ENCODE measurements at places on chromosomes 16 and 17. TPM values are rescaled to one million over a fixed set of nuclear protein-coding genes. Genes with fewer than 3 reads are reported as not detected.

DNA sequence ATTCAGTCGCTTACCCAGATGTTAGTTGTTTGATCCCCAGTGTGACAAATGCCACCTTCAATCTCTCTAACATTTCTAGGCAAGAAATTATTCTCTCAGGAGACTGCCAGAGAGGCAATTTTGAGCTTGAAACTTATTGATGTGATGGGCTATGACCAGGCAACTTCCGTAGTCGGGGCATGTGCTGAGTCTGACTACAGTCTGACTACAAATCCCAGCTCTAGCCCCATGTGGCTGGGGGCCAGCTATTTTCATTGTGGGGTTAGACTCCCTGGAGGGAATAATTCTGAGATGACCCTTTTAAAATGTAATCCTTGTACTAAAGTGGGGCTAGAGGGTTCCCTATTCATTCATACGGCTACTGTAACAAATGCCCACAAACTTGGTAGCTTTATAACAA lies 65.9 kb downstream of the RBFOX1 start:
- peak; percentile 8 for DNase-seq

Gene SULT1A4
- 0.32 TPM for total RNA-seq

Gene WNT9B
- not detected for total RNA-seq

DNA sequence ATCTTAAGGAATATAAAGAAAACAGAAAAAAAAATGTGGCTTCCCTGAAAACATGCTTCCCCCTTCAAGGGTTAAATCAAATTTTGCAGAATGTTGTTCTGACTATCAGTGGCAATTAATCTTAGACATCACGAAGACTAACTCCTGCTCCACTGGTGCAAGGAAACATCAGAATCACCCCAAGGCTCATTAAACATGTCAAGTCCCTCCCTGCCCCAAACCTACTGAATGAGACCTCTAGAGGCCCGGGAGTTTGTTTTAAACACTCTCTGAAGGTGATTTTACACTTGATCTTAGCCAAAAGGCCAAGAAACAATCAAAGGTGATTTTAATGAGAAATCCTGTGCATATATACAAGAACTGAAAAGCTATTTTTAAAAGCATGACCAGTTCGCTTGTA lies 18.3 kb downstream of the PSME3IP1 start:
- no peak for DNase-seq

Gene NDRG4
- total RNA-seq: 45.2 TPM

DNA sequence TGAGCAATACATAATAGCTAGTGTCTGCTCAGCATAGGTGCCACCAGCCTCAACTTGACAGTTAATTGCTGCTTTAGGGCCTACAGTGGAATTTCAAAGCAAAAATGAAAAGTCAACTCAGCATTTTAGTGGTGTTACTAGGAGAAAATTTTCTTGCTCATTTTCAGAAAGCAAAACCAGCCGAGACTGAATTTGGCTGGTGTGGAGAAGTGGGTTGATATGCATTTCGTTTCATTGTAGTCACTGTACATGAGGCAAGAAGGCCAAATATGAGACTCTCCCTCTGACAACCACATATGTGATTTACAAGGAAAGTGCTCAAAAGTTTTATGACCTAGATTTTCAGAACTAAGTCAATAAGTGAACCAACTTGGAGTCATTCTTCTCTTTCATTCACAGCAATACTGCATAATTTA lies 54.0 kb downstream of the DUSP14 start:
- no peak for DNase-seq

DNA sequence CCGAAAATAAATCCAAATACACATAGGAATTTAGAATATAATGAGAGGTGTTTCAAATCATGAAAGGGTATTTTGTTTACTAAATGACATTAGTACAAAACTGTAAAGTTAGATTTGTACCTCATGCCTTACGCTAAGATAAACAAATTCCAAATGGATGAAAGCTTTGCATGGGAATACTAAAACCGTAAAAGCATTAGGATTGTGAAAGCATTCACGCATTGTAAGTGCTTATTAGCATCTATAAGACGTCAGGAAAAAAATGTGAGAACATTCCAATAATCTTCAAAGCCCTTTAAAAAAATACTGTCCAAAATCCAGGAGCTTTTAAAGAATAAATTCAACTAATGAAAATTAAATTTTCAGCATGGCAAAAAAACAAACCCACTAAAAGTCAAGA lies 24.8 kb upstream of the ALOX15 start:
- no peak for DNase-seq

GRCh38 chr17:8186446-8186786 lies 3.6 kb downstream of the BORCS6 start:
- no peak for DNase-seq

DNA sequence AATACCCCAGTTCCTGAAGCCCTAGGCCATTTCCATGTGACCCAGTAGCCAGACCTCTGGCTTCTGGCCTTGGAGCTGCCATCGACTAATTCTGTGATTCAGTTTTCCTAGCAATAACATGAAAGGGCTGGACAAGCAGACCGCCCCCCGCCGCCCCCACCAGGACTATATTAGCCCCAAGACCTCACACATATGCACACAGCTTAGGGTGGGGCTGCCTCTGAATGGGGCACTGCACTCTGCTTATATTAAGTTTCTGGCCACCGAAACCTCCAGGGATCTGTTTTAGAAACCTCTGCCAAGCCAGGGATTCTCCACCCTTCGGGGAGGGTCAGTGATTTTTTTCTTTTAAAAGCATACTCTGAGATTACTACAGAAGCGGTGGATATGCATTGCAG lies 2.3 kb downstream of the RAB11FIP4 start:
- no peak for DNase-seq

GRCh38 chr17:5707482-5707881 lies 123.2 kb upstream of the NLRP1 start:
- no peak for DNase-seq

DNA sequence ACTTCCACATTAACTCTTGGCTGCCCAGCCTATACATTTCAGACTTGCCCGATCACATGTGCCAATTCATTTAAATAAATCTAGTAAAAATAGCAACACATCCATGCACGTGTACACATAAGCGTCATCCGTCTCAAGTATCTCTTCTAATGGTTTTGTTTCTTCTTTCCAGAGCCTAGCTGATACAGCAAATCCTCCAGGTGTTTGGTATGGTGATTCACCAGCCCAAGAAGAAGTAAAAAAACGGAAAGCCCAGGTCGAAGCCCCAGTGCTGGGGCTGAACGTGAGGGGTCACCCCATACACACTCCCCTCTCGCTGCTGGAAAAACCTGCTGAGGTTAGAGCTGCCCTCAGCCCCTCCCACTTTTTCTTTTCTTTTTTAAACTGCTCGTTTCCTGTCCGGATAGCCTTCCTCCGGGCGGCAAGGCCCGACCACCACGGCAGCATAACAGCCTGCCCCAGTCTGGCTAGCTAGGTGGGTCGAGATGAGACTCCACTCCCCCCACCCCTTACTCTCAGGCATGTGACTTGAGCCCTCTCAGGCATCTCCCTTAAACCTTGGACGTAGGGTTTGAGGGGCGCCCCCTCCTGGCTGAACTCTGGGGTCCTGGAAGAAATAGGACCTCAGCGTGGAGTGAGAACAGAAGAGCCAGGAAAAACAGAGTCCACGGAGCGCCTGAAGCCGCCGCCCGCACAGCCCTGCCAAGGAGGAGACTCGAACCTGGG lies 13.9 kb upstream of the OR1F1 start:
- DNase-seq: no peak

Gene ADAM11
- 0.16 TPM for total RNA-seq

DNA sequence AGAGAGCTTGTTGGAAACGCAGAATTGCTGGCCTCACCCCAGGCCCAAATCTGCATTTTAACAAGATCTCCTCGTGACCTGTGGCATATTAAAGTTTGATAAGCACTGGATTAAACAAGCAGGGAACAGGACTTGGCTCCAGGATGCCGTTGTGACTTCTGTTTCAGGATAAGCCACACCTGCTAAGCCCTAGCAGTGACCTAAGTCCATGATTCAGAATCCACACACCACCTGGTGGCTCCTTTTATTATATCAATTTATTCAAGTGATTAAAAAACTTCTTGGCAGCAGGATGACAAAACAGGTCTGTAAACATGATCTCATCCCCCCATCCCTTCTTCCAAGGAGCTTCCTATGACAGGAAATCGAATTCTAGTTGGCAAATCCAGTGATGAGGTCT lies 9.1 kb downstream of the NAGPA start:
- peak; percentile 30 for DNase-seq

GRCh38 chr16:30025156-30025555 lies 2.2 kb downstream of the C16orf92 start:
- DNase-seq: no peak

- peak; percentile 33 for DNase-seq
Observed at GRCh38 chr16:61858988-61859387, 177.2 kb downstream of the CDH8 start.

Gene NPIPA3
- 0.47 TPM for total RNA-seq

DNA sequence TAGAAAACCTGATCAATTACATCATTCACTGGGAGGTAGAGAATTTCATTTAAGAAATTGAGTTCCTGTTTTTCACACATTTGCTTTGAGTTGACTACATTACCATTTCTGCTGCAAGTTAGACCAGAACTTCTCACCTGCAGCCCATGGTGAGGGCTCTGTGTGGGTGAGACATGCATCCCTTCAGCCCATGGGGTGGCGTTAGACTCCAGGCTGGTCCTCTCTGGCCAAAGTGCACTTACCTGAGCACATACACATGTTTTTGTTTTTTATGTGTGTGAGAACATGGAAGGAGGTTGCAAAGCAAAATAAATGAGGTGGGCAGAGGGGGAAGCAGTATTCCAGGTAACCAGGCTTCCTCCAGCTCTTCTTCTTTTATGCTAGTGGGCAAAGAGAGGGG lies 470.2 kb downstream of the PMP22 start:
- no peak for DNase-seq

DNA sequence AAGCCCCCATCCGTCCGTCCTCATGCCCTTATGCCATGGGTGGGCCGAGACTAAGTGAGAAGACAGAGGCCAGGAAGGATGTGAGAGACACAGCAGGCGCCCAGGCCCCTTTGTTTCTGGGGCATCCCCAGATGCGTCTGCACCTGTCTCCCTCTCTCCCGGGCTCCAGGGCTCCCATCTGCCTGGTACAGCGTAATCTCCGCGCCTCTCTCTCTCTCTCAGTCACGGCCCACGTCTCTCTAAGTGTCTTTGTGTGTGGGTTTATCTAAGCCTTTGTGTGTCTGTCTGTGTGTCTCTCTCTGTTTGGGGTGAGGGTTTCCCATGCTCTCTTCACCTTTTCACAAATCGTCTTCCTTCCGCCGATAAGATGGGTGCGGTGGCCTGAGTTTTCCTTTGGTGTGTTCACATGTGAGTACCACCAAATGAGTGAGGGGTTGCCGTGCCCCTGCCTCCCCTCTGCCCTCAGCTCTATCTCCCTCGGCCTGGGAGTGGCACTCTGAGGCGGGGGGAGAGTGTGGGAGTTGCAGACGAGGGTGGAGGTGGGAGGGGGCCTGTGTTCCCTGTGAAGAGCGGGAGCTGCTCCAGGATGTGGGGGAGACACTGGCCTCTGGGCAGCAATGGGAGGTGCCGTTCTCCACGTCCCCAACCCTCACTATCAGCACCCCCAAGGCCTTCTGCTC lies 25.8 kb upstream of the ABCC3 start:
- DNase-seq: no peak

- peak; percentile 91 for DNase-seq
Observed at GRCh38 chr17:80970044-80970761, 21.4 kb upstream of the CHMP6 start.

Gene TXNL4B
- total RNA-seq: 5.6 TPM

DNA sequence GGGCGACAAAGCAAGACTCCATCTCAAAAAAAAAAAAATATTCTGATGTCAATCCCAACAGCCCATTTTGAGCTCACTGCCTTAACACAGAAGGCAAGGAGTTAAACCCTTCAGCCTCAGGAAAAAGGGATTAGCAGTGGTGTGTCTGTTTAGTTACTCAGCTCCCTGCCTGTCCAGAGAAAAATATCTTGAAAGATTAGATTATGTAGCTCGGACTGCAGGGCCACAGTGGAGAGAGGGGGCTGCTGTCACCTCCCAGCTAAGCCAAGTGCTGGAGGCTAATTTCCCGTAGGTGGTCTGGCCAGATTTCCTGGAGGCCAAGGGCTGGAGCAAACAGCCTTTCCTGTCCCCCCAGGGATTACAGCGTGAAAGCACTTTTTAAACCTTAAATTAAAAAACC lies 50.3 kb downstream of the C16orf95 start:
- DNase-seq: no peak

GRCh38 chr17:77390870-77391269 lies 250.1 kb downstream of the SEC14L1 start:
- no peak for DNase-seq

Gene TOP2A
- 2.2 TPM for total RNA-seq

DNA sequence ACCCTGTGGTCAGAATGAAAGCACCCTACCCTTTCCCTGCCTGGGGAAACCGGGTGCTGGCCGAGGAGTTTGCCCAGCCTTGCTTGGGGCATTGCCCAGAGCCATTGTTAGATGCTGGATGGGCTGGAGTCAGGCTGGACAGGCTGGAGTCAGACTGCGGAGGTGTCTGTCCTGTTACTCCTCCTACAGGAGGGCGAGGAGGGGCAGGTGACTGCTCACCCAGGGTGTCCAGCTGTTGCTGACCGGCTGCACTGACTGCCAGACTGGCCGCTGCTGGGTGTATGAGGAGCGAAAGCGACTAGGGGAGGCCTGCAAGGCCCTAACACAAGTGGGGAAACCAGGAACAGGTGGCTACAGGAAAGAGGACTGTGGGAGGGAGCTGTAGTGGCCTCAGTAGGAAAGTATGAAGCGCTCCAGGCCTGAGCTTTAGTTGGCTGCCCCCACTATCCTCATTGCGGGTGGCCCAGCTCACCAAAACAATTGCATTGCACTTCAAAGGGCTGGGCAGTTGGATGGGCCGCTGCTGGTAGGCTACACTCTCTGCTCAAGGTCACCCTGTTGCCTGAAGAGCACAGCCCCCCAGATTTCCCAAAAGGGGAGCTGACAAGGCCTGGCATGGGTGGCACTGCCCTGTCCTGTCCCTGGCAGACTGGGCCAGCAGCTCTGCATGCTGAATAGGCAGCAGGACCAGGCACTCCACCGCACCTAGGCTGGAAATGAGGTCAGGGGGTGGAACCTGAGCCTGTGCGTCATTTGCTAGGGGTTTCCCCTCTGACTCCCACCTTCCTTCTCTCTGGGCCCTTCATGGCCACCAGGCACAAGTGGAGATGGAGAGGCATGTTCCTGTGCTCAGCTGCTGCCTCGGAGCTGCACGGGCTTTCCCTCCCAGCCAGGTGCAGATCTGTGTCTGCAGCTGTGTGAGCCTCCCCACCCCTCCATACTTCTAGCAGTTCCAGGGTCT lies 18.4 kb downstream of the LDHD start:
- peak; percentile 69 for DNase-seq

Gene LYRM1
- 54.9 TPM for total RNA-seq

- DNase-seq: no peak
Observed at GRCh38 chr16:67731753-67732095, 12.6 kb upstream of the GFOD2 start.

- DNase-seq: no peak
Observed at GRCh38 chr16:88320947-88321634, 61.7 kb upstream of the ZNF469 start.

Gene EVI2A
- 48.6 TPM for total RNA-seq

Gene TBC1D28
- not detected for total RNA-seq

All from myocyte (in vitro differentiated cells).